ENCODE measurements at places on chromosomes 11 and 22. TPM values are rescaled to one million over a fixed set of nuclear protein-coding genes. Genes with fewer than 3 reads are reported as not detected.

DNA sequence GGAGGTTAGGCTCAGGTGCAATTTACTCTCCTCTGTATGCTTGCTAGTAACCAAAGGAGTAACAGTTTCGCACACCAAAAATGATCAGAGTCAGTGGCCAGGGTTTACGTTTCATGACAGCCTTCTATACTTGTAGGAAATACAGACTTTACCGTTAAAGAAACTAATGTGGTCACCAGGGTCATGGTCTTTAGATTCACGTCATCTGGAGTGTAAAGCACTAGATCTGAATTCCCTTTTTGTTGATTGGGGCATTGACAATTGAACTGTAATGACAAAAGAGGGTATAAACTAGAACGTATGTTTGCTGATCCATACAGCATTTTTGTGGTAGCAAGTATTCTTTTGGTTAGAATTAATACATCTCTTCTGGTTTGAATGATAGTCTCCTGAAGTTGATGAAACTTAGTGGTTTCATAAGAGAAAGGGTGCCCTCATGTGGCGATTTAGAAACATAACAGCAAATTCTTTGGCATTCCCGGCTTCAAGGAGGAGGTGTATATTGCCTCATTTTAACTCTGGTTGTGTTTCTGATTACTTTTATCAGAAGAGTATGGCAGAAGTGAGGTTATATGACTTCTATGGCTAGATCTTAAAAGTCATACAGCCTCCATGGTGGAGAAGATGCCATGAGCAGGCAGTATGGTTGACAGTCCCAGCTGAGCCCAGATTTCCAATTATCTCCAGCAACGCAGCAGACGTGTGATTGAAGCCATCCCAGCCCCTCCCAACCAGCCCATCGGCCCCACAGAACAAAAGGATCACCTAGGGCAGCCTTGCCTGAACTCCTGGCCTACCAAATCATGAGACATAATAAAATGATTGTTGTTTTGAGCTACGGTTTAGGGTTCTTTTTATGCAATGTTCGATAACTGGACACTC, 35.1 kb downstream of the MMP7 start:
- peak; percentile 91 for DNase-seq

DNA sequence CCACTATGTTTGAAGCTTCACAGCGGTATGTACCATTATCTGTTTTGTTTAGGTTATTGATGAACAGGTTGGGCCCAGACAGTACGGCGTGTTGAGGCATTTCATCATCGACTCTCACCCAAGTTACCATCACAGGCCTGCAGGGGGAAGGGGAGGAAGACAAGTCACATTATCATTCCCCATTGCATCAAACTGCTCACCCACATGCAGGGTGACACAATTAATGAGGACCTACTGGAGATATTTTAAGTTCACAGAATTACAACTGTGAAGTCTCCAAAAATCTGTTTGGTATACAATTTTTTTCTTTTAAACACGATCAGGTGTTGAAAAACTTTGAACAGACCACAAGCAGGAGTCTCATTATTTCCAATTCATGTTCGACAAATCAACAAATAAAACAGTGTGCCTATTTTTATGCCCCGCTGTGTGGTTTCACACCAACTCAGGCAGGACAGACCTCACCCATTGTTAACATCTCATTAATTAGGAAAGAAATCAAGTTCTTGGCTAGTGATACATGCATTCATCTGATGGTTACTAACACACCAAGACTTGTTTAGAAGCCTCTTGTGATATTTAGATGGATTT, 289.5 kb downstream of the CADM1 start:
- DNase-seq, result no peak

- no peak for DNase-seq
Measured at GRCh38 chr11:78310500-78310909, 107.1 kb downstream of the GAB2 start.

DNA sequence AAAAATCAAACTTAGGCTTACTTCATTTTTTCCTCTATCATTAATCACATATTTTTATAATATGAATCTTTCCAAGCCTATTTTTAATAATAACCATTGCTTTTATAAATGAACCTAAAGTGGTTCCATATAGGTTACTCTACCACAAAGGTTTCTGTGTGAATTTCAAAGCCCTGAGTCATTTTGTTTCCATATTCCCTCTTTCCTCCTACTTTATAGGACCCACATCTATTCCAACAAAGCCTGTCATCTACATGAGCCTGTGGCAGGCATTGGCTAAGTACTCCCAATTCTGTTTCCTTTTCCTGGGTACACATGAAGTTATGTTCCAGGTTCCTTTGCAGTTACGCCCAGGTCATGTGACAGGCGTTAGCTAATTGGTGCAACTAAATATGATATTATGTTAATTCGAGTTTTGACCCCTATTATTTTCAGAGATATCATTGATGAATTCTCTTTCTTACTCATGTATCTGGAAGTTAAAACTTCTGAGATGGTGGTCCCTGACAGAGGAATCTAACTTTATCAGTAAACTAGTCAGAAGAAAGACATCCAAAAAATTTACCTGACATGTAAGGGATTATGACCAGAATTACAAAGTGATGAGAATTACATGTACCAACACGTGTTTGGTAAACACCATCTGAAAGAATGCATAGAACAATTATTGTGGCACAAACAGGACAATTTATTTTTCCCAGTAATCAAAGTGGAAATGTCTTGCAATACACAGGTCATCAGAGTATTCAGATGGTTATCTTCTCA, 1264.0 kb upstream of the CNTN5 start:
- DNase-seq, result no peak

DNA sequence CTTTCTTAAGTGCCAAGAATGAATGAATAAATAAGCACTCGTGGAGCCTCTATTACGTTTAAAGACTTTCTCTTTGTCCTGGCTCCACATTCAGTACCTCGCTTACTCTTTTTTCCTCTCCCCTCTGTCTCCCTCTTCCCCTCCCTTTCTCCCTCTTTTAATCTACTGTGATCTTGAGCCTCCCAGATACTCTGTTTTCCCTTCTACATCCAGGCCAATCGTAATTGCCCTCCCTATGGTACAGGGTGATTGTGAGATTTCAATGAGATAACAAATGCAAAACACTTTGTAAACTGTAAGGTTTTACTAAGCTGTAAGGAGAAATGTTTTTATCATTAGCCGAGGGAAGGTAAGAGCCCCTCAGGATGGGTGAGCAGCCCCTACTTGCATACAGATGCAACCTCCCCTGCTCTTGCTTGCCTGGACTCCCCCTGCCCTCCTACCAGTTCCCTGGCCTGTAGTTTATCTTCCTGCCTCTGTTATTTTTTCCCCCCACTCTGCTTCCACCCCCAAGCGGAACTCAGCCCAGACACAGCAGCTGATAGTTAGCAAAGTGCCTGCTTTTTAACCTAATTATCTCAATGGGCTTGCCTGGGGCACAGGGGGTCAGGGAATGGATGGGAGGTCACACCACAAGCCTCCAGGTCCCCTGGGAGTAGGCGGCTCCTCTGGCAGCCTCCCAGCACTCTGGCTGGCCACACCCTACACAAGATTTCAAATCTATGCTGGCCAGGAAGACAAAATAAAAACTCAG, 76.9 kb upstream of the CADM1 start:
- DNase-seq, result no peak

- no peak for DNase-seq
Measured at GRCh38 chr11:72781313-72782080, 12.3 kb downstream of the STARD10 start.

GRCh38 chr22:28829358-28830181, 29.2 kb upstream of the XBP1 start:
- peak; percentile 45 for DNase-seq

The RIMBP3B gene
- 0.40 TPM for total RNA-seq

DNA sequence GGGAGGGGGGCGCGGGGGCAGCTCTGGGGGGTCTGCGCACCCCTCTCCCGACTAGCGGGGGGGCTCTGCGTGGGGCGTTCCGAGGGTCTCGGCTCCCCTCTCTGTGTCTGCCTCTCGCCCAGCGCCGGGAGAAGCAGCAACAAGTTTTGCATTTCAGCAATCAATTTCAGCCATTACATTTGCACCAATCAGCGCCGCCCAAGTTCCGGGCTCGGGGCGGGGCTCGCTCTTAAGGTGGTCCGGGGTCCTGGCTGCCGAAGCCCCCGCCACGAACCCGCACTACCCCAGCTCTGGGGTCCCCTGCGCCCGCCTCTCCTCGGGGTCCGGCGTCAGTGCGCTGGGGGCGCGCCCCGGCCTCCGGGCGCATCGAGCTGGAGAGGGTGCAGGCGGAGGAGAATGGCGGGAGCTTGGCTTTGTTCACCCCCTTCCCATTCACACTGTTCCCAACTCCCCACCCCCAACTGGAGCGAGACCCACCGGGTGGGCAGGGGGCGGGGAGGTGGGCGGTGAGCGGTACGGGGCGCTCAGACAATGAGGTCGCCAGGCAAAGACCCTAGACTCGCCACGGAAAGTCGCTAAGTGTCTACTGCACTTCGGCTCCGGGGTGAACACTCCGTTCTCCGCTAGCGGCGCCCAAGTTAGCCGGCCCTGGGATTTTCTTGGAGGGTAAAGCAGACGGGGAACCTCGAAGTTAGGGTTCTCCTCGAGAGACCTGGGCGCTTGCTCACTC, at the start of gene MN1:
Gene MN1 (minus strand): TSS at position 141 of the 730 bp plus-strand sequence. CDS start 1,213 bp downstream, outside the sequence.
- DNase-seq, result no peak

The OR8G5 gene
- total RNA-seq, result not detected

GRCh38 chr22:25702571-25703167, 39.3 kb upstream of the MYO18B start:
- DNase-seq, result no peak

DNA sequence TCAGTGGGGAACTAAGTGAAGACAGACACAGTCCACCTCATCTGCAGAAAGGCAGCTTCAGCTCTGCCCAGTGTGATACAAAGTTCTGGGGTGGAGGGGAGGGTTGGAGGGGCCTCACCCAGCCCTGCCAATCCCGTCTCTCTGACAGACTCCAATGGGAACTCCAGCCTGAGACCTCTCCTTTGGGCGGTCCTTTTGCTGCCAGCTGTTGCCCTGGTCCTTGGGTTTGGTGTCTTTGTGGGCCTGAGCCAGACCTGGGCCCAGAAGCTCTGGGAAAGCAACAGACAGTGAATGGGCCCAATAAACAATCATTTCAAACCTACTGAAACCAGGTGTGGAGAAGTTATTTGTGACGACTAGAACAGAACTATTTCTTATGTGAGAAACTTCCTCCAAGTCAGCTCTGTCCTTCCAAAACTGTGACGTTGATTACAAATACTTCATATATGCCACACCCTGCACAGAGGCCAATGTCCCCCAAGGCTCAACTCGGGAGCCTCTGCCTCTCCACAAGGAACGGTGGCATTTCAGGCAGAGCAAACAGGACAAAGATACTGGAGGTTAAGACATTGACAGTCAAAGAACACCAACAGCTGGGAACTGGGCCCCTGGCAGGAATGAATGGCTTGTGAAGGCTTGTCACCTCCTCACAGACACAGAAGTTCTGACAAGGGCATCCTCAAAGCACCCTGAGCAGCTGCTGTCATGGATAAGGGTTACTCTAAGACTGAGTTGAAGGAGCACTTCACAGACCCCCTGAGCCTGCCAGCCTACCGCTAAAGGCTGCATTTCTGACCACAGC, 8.2 kb downstream of the ZP1 start:
- DNase-seq, result no peak

- no peak for DNase-seq
Measured at GRCh38 chr22:44632541-44633396, 69.2 kb upstream of the PRR5 start.

DNA sequence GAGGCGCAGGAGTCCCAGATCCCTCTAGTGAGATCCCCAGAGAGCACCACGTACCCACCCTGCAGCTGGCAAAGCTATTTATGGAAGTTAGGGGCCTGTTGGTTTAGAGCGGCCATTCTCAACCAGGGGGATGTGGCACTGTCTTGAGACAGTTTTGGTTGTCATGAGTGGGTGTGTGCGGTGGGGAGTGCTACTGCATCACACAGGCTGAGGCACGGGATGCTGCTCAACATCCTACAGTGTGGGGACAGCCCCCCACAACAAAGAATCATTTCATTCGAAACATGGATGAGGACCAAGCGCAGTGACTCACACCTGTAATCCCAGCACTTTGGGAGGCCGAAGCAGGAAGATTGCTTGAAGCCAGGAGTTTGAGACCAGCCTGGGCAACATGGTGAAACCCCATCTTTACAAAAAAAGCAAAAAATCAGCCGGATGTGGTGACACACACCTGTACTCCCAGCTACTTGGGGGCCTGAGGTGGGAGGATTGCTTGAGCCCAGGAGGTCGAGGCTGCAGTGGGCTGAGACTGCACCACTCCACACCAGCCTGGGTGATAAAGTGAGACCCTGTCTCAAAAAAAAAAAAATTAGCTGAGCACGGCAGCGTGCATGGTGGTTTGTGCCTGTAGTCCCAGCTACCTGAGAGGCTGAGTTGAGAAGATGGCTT, 28.2 kb downstream of the GGT5 start:
- no peak for DNase-seq

- DNase-seq, result no peak
Measured at GRCh38 chr11:129286813-129287212, 88.8 kb upstream of the BARX2 start.

- no peak for DNase-seq
Measured at GRCh38 chr11:16956538-16957153, 57.6 kb downstream of the PLEKHA7 start.

The CHRNA10 gene
- 1.8 TPM for total RNA-seq

GRCh38 chr11:59706518-59707285, 6.9 kb downstream of the OR10V1 start:
- no peak for DNase-seq

DNA sequence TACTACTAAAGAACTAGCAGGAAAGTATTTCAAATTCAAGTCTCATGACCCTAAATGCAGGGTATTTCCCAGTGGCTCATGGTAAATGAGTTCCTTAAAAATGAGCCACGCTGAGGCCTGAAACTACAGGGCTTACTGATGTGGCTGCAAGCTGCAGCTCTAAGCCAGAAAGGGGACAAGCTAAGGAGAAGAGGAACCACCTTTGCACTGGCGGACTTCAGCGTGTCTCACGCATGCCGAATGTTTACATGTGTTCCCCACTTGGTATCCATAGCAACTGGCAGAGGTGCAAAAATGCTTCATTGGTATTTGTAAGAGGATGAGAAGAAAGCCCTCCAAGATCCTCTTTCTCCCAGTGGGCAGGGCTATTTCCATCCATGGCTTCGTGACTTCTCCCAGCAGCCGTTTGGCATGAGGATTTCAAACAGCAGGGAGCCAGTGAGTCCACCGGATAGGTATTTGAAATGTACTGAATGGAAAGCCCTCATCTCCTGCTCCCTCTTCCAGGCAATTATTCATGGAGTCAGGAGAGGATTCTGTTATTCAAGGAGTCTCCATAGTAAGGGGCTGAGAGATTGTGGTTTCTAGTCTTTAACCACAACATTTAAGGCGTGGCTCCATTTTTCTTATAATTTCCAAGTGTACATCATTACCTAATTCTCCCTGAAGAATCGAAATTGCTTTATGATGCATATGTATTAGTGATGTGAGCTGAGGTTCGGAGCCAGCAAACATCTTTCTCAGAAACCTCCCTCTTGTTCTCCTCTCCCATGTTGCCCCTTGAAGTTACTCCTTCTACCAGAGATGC, 55.3 kb upstream of the CD44 start:
- DNase-seq, result peak; percentile 41

- no peak for DNase-seq
Measured at GRCh38 chr11:134569195-134569594, 157.2 kb upstream of the B3GAT1 start.

Data from spinal cord (tissue), 10 donors.